ENCODE measurements at places on chromosomes 12 and 14. TPM values are rescaled to one million over a fixed set of nuclear protein-coding genes. Genes with fewer than 3 reads are reported as not detected.

The VDR gene
- 0.37 TPM for polyA plus RNA-seq

The ZBTB1 gene
- 86.5 TPM for polyA plus RNA-seq

The RFX4 gene
- not detected for polyA plus RNA-seq

DNA sequence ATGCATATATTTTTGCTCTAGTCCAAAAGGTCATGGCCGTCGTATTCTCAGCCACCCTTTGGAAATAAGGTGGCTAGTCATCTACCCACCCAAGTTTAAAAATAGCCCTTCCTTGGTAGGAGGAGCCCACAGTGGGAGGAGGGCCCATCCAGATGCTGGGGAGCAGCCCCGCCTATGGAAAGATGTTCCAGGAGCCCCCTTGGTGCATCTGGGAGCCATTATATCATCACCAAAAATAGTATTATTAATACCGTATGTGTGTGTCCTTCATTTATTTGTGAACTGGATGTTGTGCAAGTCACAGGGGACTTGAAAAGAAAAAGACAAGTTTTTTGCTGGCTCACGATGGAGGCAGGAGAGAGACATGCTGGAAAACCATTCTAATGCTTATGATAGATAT lies 34.0 kb downstream of the EMP1 start:
- DNase-seq, result no peak

- no peak for DNase-seq
Observed at GRCh38 chr12:91256411-91256810, 73.8 kb upstream of the DCN start.

DNA sequence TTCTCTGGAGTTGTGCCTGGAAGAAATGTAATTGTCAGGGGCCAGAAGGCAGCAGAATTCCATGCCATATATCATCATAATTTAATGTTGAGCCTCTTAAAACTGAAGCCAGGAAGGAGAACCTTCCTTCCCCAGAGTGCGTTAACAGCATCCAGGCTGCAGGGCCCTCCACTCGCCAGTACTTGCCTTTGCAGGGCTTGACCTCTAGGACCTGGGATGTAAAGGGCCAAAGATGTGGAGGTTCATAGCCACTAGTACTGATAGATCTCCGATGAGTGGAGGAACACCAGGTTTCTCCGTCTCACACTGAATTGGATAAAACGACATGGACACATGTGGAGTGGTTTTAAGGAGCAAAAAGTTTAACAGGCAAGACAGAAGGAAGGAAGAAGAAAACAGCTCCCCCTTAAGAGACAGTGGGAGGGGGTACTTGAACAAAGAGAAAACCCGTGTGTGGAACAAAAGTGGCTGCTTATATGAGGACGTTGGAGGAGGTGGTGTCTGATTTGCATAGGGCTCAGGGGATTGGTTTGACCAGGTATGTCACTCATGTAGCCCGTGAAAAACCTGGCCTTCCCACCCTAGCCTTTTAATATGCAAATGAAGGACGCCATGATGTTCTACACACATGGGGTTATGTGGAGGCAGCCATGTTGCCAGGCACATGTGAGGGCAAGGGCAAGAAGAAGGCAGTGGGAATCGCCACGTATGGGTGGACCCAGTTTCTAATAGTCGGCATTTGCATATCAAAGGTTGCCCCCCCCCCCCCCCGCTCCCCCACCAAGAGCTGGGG lies 38.8 kb upstream of the WSCD2 start:
- DNase-seq, result no peak

DNA sequence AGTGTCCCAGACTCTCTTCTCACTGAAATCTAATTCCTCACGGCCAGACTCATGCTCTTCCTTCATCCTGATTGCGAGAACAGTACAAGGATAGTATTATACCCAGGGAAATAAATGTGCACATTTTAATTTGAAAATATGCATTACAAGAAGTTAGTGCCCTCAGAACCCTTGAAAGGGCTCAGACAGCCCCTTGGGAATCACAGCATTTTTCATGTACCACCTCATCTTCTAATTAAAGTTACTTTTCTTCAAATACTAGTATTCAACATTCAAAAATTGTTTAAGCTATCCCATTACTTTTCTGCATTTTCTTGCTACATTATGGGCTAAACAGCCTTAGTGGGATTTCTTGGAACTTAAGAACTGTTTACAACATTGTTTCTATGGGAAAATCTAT lies 1.7 kb upstream of the APPL2 start:
- no peak for DNase-seq

- no peak for DNase-seq
Observed at GRCh38 chr12:46260124-46260912, 8.5 kb downstream of the SLC38A1 start.

DNA sequence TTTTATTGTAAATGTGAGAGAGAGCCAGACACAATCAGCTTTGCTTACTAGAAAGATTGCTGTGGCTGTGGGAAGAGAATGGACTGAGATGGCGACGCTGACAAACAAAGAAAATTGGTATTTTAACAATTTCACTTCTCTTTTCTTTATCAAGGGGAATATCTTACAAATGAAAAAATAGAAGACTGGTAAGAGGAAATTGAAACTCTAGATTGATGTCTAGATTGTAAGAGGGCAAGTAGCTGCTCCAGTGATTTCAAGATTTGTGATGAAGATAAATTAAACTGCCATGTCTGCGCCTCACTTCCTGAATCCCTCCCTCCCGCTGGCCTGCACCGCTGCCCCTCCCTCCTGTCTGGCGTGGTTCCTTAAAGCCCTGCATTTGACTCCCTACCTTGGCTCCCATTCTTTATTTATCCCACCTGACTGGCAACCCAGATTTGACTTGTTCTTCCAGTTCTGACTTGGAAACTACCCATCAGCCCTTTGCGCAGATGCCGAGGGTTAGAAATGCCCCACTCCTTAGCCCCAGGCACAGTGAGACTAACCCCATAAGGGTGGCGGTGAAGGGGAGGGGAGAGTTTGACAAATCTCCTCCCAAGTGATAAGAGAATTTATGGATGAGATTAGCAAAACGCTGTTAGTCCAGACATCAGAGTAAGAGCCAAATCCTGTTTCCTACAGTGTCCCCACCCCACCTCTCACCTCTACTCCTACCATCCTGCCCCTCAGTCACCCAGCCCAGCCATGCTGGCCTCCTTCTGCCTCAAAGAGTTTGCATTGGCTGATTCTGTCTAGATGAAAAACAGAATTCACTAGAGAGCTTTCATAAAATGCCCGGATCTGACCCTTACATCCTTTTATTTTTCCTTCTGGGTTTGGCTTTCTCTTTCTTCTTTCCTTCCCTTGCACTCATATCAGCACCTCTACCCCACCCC lies 125.3 kb upstream of the ATF7IP start:
- DNase-seq, result peak; percentile 48

- no peak for DNase-seq
Observed at GRCh38 chr12:54292083-54292930, 8.5 kb downstream of the NFE2 start.

DNA sequence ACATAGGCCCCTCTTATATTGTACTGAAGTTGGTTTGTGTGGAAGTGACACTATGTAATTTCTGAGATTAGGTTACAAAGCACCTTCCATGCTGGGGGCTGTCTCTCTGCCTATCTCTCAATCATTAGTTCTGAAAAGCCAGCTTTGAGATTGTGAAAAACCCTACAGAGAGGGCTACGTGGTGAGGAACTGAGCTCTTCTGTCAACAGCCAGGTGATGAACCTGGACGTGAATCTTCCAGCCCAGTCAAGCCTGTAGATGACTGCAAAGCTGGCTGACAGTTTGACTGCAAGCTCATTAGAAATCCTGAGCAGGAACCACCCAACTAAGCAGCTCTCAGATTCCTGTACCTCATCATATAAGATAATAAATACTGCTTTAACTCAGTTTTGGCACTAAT lies 36.3 kb upstream of the BBS10 start:
- no peak for DNase-seq

DNA sequence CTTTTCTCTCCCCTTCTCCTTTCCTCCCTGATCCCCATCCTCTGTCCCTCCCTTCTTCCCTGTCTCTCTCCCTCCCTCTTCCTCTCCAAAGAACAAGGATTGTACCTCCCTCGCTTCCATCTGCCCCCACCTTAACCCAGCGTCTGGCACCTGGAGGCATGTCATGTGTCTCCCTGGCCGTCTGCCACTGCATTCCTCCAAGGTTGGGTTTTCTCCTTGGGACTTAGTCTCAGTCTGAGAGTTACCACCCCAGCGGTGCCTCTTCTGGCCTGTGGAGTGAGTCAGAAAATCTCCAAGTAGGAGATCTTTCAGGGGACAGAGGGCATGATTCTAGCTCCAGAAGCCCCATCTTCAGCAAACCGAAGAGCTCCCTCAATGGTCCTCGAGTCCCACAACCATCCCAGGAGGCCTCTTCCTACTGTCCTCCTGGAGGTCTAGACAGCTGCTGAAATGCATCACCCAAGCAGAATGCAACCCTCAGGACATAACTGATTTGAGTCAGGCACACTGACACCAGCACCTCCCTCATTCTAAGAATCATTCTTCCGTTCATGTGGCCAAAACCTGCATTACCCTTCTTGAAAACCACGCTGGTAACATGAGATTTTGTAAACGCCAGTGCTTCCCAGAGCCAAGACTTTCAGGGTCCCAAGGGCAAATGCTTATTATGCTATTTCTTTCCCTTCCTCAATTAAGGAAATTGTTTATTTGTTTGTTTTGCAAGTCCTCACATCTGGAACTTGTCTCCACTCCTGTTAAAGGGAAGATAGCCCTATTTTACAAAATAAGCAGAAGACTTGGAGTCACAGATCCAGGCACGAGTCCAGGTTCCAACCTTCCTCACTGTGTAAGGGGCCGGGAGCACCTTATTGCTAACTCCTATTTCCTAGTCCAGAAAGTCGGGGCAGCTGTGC lies 463.2 kb downstream of the BCL11B start:
- DNase-seq, result no peak

All from CD4-positive, alpha-beta memory T cell (primary cell).